ENCODE measurements at places on chromosomes 5 and 9.

GRCh38 chr5:96506376-96506775 lies 73.3 kb upstream of the PCSK1 start:
- DNase-seq: no peak

- no peak for DNase-seq
These were observed 19.5 kb downstream of the MYMK start for GRCh38 chr9:133505186-133505830.

DNA sequence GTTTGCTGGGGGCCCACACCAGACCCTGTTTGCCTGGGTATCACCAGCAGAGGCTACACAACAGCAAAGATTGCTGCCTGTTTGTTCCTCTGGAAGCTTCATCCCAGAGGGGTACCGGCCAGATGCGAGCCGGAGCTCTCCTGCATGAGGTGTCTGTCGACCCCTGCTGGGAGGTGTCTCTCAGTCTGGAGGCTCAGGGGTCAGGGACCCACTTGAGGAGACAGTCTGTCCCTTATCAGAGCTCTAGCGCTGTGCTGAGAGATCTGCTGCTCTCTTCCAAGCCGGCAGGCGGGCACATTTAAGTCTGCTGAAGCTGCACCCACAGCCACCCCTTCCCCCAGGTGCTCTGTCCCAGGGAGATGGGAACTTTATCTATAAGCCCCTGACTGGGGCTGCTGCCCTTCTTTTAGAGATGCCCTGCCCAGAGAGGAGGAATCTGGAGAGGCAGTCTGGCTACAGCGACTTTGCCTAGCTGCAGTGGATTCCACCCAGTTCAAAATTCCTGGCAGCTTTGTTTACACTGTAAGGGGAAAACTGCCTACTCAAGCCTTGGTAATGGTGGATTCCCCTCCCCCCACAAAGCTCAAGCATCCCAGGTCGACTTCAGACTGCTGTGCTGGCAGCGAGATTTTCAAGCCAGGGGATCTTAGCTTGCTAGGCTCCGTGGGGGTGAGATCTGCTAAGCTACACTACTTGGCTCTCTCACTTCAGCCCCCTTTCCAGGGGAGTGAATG lies 206.0 kb upstream of the TLX3 start:
- no peak for DNase-seq

DNA sequence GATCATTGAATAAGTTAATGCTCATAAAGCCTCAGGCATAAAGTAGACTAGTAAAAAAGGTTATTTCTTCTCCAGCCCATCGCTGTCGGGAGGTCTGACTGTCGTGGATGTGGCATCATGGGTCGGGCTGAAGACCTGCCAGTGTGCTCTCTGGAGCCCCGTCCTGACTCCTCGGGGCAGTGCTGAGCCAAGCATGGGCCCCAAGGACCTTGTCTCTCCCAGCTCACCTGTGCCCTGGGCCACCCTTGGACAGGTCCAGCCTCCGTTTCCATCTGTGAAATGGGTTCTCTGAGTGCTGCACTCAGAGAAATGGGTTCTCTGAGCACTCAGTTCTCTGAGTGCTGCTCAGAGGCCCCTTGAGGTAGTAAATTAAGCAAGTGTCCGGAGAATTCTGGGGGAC lies 269.0 kb downstream of the GADD45G start:
- no peak for DNase-seq

DNA sequence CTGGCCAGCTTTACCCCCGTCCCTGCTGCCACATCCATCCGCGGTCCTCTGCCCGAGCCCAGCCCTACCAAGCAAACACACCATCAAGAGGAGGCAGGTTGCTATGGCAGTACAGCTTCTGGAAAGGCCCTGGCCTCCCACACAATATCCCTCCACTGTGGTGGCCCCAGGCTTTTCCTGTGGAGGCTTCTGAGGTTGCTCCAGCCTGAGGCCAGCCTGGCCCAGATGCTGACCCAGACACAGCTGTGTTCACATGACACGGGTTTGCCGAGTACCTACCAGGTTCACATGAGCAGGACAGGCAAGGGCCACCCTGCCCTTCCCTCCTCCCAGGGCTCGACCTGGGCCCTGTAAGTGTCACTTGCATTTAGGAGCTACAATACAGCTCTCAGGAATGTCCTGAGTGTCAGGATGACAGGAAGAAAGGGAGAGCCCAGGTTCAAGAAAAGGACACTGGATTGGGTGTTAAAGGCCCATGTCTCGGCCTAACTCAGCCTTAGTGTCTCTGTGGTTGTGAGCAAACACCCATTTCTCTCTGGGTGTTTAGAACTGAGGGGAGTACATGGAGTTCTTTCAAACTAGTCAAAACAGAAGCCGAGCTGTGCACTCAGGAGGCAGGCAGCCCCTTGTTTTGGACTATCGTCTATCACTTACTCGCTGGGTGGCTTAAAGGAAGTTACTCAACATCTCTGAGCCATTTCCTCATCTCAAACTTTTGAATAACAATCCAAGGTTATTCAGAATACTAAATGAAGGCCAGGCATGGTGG lies 40.2 kb downstream of the NAIF1 start:
- peak; percentile 47 for DNase-seq

DNA sequence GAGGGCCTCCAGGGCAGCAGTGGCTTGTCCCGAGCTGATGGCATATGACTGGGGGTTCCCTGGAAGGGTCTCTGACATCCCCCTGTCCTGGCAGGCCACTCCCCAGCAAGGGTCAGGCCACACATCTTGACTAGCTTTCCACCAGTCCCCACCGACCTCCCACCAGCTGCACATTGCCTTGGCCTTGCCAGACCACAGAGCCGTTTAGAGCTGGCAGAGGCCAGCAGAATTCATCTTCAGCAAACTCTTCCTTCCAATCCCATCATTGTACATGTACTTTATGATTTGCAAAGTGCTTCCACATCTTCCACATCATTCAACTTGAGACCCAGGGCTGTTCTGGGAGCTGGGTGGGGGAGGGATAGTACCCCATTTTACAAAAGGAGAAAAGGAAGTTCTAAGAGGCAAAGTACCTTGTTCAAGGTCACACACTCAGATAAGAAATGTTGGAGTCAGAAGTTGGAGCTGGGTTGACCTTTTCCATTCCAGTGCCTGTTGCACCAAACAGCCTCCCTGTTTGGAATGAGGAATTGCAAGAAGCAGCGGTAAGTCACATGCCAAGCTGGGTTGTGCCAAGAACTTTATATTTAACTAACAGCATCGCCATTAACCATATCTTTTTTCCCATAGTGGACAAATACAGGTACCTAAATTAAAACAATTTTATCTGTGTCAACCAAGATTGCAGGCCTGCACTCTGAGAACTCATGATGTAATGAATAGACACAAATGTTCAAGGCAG lies 25.8 kb upstream of the COL15A1 start:
- DNase-seq: no peak

DNA sequence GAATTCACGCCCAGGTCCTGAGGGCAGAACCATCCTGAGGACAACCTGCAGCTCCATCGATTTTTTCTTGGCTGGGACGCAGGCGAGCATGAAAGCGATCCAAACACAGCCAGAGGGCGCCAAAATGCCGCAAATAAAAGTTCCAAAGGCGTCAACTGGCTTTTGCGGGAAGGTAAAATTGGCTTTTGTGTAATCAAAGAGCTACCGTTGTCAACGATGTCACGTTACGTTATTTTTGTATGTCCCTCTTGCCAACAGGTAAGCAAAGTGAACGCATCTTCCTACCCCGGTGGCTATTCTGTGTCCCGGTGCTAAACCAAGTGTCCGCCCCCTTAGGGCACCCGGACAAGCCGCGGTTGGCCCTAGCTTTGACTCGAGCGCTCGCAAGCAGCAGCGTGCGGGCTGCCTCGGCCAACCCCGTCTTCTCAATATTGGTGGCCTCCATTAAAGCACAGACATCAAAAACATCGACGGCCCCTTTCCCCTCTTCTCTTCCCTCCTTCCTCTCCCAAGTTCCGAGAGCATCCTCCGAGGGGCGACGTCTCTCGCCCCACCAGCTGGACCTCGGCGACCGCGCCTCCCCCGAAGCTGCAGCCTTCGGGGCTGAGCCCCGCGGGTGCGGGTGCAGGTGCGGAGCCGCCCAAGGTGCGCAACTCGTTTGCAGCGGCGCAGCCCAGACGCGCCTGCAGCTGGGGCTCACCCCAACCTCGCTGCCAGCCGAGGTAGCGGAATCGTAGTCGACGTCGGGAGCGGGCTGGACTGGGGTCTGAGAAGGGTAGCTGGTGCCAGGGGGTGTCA lies 1.1 kb upstream of the BASP1 start:
- DNase-seq: peak; percentile 43

GRCh38 chr5:28397502-28397941 lies 1359.1 kb upstream of the CDH9 start:
- DNase-seq: no peak

- no peak for DNase-seq
These were observed 125.5 kb downstream of the DIRAS2 start for GRCh38 chr9:90517103-90517502.

GRCh38 chr5:75965292-75965691 lies 117.9 kb upstream of the SV2C start:
- no peak for DNase-seq

GRCh38 chr5:163766936-163767670 lies 261.7 kb downstream of the MAT2B start:
- DNase-seq: no peak

DNA sequence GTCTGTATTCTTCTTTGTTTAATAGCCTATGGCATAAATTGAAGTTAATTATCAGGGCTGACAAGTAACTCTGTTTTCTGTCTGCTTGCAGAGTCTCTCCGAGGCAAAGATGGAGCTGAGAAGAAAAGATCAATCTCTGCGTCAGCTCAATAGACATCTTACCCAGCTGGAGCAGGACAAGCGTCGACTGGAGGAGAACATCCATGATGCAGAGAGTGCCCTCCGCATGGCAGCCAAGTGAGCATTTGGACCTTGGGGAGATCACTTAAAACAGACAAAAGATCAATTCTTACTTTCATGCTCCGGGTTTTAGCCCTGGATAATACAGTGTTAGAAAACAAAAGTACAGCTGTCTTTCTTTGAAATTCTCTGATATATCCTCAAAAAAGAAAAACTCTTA lies 293.8 kb downstream of the CCDC171 start:
- DNase-seq: no peak

GRCh38 chr5:59485629-59486439 lies 407.7 kb downstream of the PDE4D start:
- DNase-seq: no peak

DNA sequence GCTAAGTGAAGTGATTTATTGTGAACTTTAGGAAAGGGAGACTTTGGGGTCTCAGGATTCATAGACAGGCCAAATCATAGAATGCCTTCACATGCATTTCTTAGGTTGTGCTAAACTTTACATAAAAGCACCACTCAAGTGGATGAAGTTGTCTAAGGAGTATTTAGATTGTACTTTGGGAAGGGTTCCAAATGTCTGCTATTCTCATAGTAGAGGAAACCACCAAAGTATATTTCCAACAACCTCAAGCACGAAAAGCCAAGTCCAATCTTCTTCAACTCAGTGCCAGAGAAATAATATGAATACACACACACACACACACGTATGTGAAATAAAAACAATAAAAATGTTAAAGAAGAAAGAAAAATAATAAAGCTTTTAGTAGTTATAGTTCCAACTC lies 41.8 kb downstream of the ENC1 start:
- DNase-seq: no peak

GRCh38 chr5:67537439-67538148 lies 341.0 kb upstream of the CD180 start:
- no peak for DNase-seq

DNA sequence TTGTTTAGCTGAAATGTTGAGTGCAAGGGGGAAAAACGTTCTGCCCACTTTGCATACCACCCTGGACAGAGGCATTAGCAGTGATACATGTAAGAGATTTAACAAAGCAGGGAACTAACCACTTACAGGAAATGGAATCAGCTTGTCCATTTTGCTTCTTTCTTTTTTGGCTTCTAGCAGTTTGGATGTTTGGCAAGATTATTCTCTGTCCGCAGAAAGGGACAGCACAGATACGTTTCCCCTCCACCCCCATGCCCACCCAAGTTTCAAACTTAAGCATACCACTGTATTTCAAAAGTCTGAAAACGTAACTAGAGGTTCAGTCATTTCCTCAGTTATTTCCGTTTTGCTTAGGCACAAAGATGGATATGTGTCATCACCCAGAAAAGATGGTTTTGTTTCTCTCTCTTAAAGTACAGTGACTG lies 118.4 kb downstream of the GDNF start:
- no peak for DNase-seq

DNA sequence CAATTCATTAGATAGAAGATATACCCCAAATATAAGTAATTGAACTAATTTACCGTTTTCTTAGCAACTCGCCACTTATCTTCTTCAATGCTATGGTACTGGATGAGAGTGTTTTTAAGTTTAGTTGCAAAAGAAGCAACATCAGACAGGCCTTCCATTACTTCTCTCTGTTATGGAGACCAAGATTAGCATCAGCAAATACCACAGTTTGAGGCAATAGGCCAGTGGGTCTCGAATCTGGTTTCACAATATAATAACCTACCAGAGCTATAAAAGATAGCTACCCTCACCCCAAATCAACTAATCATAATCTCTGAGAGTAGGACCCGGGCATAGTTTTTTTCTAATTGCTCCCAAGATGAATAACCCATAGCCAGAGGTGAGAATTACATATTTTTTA lies 5.1 kb downstream of the STARD4 start:
- no peak for DNase-seq

GRCh38 chr5:148002451-148002850 lies 61.3 kb upstream of the SPINK5 start:
- DNase-seq: no peak

- DNase-seq: no peak
These were observed 30.3 kb upstream of the IL17B start for GRCh38 chr5:149409268-149409948.

- DNase-seq: no peak
These were observed 391.9 kb upstream of the WWC1 start for GRCh38 chr5:167899490-167900070.
